NCI-H1048 (cell line): ENCODE measurements at places on chromosomes 13 and 19.

GRCh38 chr19:51047031-51047335 is 12.2 kb upstream of the KLK12 start:
- no peak for DNase-seq

GRCh38 chr19:50632151-50632835 is 7.4 kb downstream of the SYT3 start:
- DNase-seq = no peak

GRCh38 chr13:95676105-95676761 is 706 bp upstream of the DNAJC3 start:
- no peak for DNase-seq

DNA sequence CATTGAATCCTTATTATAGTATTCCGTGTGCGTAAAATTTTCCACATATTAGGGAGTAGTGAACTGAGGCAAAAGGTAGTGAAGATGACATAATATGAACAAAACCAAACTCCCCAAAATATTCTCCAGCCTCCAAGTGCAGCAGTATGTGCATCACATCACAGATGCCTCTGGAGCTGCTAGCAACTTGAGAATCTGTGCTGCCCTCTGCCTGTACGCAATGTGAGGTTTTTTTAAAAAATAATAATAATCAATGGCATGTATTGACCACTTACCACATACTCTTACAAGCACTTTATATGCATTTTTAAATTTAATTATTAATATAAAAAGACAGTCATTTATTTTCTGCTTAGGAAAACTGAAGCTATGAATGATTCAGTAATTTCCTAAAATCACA is 583.0 kb upstream of the SPRY2 start:
- DNase-seq = no peak

GRCh38 chr19:15091918-15092753 is 10.1 kb downstream of the OR1I1 start:
- DNase-seq = peak; percentile 32

DNA sequence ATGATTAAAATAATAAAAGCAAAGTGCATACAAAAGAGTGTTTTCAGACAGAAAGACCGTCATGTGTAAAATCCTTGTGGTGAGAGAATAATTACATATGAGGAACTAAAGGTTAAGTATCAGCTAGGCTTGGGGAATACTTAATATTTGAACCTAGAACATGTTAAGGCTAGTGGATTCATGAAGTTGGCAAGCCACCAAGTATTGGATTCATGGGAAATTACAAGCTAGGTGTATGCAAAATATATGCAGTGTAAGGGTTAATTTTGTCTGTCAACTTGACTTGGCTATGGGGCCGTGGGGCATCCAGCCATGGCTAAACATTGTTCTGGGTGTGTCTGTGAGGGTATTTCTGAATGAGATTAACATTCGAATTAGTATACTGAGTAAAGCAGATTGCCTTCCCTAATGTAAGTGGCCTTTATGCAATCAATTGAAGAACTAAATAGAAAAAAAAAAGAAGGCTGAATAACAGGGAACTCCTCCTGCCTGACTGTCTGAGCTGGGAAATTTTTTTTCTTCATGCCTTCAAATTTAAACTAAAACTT is 533.5 kb upstream of the KLF12 start:
- DNase-seq = no peak

DNA sequence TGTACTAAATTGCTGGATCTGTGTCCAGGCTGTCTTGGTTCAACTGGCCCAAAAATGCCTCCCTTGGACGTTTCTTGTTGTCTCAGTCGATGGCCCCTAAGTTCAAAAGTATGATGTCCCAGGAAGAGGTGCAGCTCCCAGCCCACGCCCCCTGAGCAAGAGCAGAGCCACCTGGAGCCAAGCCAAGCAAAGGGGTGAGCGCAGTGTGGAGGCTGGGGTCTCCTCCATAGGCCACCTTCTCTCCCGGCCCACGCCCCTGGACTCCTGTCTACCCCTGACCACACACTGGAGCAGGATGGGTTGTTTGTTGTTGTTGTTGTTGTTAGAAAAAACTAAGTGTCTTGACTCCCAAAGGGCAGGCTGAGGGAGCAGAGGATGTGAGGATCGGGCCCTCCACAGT is 26.0 kb upstream of the NPAS1 start:
- DNase-seq = no peak

DNA sequence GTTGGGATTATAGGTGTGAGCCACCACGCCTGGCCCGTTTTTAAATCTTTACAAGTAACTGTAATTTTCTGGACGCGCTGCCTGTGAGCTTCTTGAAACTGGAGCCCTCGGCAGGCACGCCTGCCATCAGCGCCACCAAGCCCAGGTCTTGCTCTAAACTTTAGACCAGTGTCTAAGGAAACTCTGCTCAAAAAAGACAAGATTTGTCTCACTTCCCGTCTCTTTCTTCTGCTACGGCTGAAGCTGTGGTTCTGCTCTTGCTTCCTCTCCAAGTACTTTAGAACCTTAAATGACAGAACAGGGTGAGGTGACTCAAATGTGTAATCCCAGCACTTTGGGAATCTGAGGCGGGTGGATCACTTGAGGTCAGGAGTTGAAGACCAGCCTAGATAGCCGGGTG is 24.9 kb downstream of the RCN3 start:
- no peak for DNase-seq

DNA sequence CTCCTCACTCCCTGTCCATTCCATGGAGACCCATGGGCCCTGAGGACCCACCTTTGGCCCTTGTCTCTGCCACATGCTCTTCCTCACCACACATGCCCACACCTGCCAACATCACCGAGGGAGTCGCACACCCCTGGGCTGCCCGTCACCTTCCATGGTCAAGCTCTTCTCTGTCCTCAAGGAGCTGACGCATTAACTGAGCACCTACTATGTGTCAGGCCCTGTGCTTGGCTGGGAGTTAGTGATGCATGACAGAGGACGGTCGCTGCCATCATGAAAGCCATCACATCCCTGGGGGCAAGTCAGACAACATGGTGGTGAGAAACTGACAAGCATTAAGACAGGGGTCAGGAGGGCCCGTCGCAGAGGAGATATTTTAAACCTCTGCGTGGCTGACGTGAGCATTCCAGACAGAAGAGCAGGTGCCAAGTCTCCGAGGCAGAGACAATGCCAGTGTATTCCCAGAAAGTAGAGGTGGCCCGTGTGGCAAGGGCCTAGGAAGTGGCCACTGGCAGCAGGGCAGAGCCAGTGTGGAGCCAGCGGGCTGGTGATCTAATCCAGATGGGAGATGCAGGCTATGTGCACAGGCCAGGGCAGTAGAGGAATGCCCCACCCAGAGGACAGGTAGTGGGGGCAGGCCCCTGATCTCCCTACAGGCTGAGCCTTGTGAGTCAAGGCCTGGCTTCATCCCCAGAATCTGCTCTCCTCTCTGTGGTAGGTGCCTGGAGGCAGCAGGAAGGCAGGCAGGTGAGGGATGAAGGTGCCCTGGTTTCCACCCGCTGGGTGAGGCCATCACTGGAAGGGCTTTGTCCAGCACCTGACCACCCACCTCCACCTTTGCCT is 21.2 kb downstream of the ELAVL1 start:
- no peak for DNase-seq

DNA sequence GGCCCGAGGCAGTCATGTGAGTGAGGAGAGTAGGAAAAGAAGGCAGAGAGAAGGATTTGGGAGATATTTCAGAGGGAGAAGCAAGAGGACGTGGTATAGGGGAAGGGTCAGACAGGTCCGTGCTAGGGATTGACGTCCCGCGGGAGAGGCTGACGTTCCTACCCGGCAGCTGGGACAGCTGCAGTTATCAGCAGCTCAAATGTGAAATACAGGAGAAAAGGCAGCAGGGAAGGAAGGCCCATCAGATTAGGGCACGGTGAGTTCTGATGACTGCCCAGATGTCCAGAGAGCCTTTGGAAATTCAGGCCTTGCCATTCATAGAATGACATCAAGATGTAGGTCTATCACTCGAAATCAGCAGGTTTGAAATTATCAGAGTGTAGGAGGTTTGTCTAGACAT is 88.4 kb downstream of the IRS2 start:
- no peak for DNase-seq

DNA sequence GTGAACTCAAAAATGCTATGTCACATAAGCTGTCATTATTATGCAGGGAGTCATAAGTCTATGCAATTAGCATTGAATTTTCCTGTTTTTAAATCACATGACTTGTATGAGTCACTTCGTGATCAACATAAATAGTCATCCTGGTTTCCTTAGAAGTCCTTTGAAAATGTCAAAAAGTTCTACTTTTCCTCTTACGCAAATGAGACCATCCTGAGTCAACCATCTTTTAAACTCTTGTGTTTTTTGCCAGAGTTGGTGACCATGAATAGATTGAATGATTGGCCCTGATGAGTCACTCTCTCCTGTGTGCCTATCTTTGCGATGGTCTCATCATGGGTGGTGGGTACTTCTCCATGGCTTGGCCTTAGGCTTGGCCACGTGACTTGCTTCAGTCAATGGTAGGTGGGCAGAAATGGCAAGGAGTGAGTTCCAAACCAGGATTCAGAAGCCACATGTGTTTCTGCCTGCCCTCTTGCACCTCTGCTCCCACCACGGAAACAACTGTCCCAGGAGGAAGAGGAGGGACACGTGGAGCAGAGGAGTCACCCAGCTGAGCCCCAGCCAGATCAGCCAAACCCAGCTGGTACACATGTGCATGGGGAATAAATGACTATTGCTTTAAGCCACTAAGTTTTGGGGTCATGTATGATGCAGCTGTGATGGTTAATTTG is 123.5 kb upstream of the CACNA1A start:
- DNase-seq = no peak

GRCh38 chr19:18613589-18614234 is 1.0 kb downstream of the TMEM59L start:
- DNase-seq = no peak

GRCh38 chr19:12766051-12766521 is 9.3 kb downstream of the HOOK2 start:
- DNase-seq = peak; percentile 69

- DNase-seq = no peak
These were observed 1252.6 kb downstream of the PCDH9 start for GRCh38 chr13:65977525-65977924.

- DNase-seq = no peak
These were observed 3.1 kb downstream of the IRGQ start for GRCh38 chr19:43592800-43593350.
